DMS 273 treated with DMSO at 0.1 percent for 48 hours (cell line): ENCODE measurements at places on chromosomes 1 and 21.

DNA sequence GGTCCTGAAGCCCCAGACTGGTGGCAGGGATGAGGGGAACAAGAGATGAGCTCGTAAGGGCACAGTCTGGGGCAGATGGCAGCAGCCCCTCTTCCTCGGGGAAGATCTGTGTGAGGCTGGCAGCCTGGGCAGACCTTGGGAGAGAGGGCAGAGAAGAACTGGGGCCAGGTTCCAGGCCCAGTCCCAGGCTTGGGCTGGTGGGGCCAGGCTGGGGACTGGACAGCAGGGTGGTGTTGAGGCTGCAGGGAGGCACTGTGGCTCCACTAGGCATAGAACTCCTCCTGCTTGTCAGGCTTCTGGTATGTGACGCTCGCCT is 35.7 kb downstream of the SDC3 start:
- DNase-seq = no peak

- no peak for DNase-seq
Measured at GRCh38 chr1:1134300-1134970, 18.5 kb upstream of the C1orf159 start.

GRCh38 chr1:170214117-170215032 is 68.6 kb downstream of the NTMT2 start:
- no peak for DNase-seq

- DNase-seq = no peak
Measured at GRCh38 chr1:160216301-160216700, 11.1 kb downstream of the PEA15 start.

GRCh38 chr1:40435471-40435870 is 14.8 kb upstream of the ZFP69B start:
- no peak for DNase-seq

DNA sequence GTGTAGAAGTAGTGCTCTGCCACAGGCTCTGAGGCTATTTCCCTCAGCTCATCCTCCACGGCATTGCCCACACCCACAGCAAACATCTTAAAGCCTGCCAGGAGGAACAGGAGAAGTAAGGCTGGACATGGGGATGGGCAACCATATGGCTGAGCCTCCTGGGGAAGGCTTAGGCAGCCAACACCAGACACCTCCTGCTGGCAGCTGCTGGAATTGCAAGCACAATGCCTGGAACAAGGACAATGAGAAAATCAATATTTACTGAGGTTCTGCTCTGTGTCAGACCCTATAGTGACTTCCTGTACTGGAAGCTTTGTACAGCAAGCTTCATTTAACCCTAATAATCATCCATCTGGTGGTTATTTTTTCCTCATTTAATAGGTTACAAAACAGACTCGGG is 8.2 kb downstream of the MATN1 start:
- DNase-seq = no peak

GRCh38 chr1:111747282-111747734 is 8.1 kb upstream of the INKA2 start:
- DNase-seq = peak; percentile 48

DNA sequence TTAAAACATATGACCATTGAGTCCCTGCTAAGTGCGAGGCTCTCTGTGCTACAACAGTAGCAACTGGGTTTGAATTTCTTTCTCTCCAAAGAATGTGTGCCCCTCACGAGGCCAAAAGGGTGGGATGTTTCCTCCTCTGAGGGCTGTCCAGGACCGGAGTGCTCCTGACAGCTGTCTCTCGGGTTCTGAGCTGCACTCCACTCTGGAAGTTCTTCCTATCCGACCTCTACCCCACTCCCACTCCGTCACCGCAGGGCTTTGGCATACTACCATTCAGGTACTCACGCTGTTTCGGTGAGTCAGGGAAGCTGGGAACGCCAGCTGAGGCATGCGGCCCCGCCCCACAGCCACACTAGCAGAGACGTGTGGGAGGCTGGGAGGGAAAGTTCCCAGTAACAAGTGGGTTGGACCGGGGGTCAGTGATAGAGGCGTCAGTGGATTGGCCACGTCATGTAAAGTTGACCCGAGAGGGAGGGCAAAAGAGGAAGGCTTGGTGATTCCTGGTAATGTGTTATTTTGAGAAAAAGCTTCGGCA is 705 bp upstream of the SLC50A1 start:
- peak; percentile 51 for DNase-seq

- DNase-seq = no peak
Measured at GRCh38 chr1:213335084-213335483, 284.0 kb downstream of the RPS6KC1 start.

GRCh38 chr1:11693024-11693590 is 1.6 kb downstream of the DRAXIN start:
- no peak for DNase-seq

DNA sequence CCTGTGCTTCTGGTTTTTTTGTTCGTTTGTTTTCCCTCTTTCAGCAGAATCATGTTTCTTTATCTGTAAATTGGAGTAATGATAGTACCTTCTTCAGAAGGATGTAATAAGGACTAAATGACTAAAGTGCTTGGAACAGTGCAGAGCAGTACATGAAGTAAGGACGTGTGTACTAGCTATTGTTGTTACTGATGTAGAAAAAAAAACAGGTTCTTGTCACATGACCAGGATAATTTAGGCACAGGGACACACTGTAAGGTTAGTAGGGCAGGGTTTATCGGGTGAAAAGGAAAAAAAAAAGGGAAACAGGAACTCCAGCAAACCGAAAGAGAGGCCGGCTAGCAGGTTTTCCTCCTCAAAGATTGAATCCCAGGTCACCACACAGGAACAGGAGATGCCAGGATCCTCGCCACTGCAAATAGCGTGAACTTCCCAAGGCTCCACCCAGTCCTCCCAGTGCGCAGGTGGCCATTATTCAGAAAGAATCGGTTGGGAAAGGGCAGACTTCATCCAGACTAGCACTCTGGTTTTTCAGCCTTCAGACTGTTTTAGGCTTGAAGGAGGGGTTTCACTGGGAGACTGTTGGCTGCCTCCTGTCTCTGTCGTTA is 63.8 kb upstream of the PRRC2C start:
- no peak for DNase-seq

DNA sequence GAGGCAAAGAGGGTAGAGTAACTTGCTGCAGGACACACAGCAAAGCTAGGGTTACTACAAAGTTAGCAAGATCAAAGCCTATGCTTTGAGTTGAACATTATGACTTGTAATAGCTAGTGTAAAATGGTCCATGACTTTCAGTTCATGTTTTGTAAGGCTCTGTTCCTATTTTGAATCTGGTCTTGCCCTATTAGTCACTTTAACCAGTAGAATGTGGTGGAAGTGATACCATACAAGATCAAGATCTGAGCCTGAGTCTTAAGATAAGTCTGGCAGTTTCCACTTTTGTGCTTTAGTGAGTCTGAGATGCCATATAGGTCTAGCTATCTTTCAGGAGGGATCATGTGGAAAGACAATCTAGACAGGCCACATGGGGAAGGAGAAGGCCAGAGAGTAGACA is 282.1 kb upstream of the BRINP3 start:
- DNase-seq = no peak

GRCh38 chr21:21750124-21750825 is 752.1 kb downstream of the NCAM2 start:
- DNase-seq = no peak

- DNase-seq = no peak
Measured at GRCh38 chr1:83802460-83803152, 196.3 kb downstream of the TTLL7 start.

- peak; percentile 68 for DNase-seq
Measured at GRCh38 chr1:200243042-200243437, 166.8 kb downstream of the ZNF281 start.

DNA sequence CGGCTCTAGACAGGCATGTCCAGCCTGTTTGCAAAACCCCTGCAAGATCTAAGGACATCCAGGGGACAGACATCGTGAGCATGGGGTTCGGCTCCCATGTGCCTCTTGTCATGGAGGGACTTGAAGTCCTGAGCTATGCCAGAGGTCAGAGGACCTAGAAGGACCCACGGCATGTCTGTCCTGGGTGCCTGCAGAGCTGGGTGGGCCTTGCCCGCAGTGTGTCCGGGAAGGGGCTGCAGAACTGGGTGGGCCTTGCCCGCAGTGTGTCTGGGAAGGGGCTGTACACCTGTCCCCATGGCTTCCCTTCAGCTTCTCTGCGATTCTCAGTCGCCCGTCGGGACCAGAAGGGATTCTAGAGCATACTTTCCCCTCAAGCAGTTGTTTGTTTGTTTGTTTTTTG is 20.0 kb upstream of the TRAPPC10 start:
- no peak for DNase-seq

GRCh38 chr1:58497499-58497898 is 49.0 kb downstream of the OMA1 start:
- no peak for DNase-seq

GRCh38 chr1:40763742-40764532 is 19.6 kb upstream of the KCNQ4 start:
- no peak for DNase-seq

- DNase-seq = peak; percentile 39
Measured at GRCh38 chr1:207797229-207797973, 45.5 kb downstream of the CD46 start.

DNA sequence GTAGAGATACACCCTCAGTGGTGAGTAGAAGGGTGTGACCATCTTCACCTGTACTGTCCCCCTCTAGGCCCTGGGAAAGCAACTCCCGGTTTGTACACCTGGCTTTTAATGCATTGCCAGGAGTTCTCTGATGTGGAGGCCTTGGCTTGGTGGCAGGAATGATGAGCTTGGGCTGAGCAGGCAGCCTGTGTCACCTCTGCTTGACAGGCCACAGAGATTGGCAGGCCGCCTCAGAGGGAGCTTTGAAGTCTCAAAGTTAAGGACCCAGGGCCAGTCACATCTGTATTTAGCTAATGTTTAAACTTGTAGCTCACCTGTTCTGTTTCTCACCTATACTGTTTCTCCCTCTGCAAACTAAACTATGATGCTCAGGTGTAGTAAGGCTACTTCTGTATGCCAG is 28.5 kb downstream of the HUNK start:
- DNase-seq = no peak

GRCh38 chr1:245800901-245801605 is 646.3 kb downstream of the KIF26B start:
- no peak for DNase-seq

GRCh38 chr1:116498789-116499628 is 71.8 kb downstream of the CD58 start:
- peak; percentile 15 for DNase-seq

DNA sequence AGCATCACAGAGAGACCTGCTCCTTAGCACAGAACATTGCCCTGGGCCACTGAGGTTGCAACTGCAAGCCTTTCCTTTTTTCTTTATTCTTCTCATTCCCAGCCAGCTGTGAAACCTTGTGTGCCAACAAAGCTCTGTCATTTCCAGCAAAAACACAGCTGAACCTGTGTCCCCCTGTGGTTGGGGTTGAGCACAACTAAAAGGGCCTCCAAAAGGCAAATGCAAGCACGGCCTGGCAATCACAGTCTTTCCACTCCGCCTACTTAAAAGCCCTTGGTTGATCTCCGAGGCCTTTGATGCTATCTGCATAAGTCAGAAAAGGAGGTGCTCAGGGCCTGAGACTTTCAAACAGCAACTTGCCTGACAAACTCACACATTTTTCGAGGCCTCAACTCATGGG is 32.7 kb downstream of the SUSD4 start:
- peak; percentile 46 for DNase-seq

GRCh38 chr21:34826836-34827235 is 158.0 kb downstream of the CLIC6 start:
- DNase-seq = no peak

- no peak for DNase-seq
Measured at GRCh38 chr21:35309316-35309715, 260.2 kb upstream of the RUNX1 start.

DNA sequence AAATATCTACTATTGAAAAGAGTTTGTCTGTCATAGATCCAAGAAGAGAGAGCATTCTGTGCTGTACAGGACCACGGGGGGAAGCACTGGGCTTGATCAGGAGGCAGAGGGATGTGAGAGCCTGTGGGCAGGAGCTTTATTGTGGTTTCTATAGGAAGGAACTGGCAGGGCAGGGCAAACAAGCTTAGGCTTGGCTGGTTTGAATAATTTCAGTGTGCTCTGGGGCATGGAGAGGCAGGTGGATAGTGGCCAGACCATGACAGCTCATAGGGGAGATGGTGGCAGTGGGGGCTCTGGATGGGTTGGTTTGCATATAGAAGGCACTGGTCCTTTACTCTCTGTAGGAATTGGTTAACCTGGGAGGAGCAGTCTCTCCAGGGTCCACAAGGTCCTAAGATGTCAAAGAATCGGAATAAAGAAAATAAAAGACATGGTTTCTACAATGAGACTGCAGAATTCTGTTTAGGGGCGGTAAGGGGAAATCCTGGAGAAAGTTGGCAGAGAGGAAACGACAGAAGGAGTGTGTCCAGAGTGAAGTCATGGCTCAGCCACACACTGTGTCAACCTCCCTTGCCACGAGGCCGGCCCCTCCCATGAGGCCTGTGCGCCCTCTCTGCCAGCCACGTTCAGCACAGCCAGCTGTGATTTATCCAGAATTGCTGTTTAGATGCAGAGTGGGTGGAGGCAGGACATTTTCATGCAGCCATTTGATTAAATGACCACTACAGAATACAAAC is 81.7 kb upstream of the PGBD5 start:
- DNase-seq = no peak
